ENCODE measurements at places on chromosomes 3 and 15.

- DNase-seq: no peak
These were observed 66.8 kb upstream of the BLM start for GRCh38 chr15:90650117-90650955.

DNA sequence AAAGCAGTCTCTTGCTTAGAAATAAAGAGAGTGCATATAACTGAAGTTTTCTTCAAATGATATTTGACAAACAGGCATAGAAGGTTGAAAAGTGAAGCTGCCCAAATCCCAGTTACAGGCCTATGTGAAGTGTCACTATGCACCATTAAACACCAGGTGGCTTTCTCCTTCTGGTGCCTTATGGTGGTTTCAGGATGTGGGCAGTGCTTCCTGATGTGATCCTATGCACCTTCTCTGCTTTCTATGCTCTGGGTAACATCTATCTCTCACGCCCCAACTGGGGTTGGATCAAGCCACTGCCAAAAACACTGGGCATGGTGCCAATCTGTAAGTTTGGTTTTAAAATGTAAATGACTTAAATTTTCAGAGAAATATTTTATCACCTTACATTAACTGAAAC, 744.7 kb downstream of the TUSC7 start:
- DNase-seq: no peak

DNA sequence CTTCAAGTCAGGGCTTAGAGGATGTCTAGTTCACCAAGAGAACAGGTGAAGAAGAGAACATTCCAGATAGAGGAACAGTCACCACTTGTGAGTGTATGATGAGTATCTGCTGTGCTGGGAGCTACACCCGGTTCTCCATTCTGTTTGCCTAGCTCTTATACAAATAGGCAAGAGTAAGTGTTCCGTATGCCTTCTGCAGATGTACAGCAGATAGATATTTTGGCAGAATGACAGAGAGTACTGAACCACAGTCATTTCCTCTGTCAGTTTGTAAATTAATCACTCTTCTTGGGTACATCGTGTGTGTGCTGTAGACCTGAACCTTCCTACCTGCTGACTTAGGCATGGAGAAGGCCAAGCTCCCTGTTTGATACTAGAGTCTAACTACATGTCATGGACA, 108.3 kb upstream of the CTDSPL start:
- DNase-seq: no peak

GRCh38 chr15:84714372-84714771, 1.6 kb downstream of the SEC11A start:
- no peak for DNase-seq

DNA sequence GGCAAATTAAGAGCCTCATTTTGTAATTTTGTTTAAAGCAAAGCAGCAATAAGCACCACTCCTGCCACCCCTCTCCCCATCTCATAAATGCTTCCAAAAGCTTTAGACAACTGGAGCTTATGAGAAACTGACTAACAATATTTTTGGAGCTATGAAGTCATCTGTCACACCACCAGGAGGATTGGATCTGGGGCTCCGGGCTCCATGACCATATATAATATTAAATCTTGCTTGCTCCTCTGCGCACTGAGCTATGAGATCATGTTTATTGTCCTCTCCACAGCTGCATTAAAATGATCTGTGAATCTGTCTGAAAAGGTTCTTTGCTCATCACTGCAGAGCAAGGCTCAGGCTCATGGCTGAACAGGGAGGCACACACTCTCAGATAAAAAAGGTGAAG, 323.7 kb downstream of the ZNF621 start:
- DNase-seq: no peak

GRCh38 chr3:124461126-124461525, 269.1 kb upstream of the UMPS start:
- no peak for DNase-seq

GRCh38 chr3:81502236-81502635, 259.2 kb downstream of the GBE1 start:
- no peak for DNase-seq

GRCh38 chr15:89419370-89419984, 76.9 kb downstream of the RHCG start:
- no peak for DNase-seq

- DNase-seq: no peak
These were observed 159.0 kb upstream of the IL12A start for GRCh38 chr3:159829539-159830227.

DNA sequence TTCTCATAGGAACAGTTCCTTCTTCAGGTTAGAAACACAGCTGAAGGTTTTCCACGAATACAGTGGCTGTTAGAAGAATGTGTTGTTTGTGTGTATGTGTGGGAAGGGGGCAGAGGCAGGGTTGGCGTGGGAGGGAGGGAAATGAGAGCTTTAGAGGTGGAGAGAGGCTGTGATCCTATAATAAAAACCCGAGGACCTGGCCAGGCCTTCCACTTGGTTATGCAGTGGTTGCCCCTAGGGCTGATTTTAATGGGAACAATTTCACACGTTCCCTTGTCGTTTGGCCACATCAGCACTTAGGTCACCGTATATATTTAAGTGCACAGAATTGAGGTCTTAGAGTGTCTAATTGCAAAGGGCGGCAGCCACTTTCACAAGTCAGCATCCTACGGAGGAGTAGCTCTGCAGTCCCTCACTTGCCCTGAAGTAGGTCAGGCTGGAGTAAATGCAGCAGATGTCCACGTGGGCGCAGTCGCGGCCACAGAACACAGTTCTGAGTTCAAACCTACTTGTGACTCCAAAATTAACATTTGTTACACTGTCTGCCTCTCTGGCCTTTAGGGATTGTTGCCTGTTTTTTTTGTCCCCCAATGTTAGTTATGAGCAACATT, 85.6 kb downstream of the PDCD6IP start:
- DNase-seq: no peak

GRCh38 chr15:100249096-100249815, 92.5 kb downstream of the ADAMTS17 start:
- DNase-seq: no peak

GRCh38 chr3:126005951-126006350, 37.0 kb downstream of the ROPN1B start:
- no peak for DNase-seq

- DNase-seq: no peak
These were observed 6.4 kb downstream of the ATXN7 start for GRCh38 chr3:63869940-63870614.

DNA sequence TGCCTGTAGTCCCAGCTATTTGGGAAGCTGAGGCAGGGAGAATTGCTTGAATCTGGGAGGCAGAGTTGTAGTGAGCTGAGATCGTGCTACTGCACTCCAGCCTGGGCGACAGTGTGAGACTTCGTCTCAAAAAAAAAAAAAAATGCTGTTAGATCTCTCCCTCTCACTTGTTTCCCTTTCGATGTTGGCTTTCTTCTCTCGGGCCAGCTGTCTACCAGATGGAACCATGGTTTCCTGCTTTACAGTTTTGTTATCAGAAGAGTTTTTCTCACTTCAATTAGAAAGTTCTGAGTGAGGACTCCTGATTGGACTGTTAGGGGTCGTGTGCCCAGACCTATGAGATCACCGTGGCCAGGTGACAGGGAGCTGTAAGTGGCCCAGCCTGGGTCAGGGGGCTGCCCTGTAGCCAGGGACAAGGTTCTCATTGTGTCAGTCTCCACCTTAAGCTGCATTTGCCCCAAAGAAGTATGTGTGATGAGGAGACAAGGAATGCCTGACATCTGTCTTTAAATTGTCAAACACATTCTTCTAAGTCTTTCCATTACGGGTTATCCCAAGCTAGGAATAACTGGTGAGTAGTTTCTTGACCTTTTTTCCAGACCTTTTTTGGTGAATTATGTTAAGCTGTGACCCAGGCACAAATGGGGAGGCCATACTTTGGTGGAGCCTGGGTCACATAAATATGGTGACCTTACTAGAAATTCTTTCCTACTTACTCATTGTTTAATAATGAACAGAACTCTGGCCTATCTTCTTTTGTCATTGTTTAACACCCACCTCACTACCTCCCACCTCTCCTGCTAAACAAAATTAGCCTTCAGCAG, 25.2 kb downstream of the SNAPC5 start:
- DNase-seq: peak; percentile 78

DNA sequence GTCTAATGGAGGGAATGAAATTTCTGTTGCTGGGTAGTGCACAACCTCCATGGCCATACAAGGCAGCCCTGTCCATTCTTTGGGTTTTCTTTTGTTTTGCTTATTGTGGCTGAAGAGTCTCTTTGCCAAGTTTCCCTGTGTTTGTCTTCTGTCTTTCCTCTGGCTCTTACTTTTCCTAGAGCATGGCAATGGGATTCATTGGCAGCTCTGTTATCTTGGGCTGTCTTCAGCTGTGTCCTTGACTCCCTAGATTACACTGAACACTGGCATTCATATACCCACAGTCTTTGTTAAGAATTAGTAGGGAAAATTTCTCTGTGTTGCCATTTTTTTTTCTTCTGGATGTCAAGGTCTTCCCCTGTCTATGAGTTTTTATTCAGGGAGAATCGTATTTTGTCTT, 16.1 kb upstream of the DCBLD2 start:
- no peak for DNase-seq

- no peak for DNase-seq
These were observed 239.0 kb upstream of the KCNMB2 start for GRCh38 chr3:178297199-178297598.

DNA sequence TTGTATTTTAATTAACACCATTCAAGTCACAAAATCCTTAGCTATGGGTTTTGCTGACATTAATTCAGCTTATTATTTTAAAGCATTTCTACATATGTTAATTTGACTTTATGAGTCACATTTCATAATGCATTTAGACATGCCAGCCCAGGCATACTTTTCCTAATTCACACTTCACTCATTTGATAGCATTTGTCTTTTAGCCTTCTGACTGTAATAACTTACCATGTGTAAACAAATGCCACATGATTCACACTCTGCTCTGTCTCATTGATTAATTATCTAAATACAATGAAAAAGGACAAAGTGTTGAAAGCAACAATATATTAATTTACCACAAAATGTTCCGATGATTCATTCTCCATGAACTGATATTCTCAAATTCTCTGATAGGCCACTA, 927.8 kb upstream of the EPHA6 start:
- DNase-seq: no peak

DNA sequence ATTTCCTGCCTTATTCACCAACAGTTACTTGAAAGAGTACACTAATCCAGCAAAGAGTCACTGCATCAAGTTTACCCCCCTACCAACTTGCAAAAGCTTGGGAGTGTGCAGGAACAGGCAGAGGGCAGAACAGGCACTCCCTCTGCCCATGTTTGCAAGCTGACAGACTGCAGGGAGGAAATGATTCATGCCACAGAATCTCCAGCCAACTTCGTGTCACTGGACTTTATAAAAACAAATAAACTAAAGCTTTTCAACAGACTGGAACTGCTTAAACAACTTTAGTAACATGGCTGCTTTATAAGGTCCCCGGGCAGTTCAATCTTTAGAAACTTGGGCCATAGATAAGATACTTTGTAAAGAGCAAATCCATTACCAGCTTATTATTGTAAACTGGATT, 129.5 kb downstream of the THRB start:
- DNase-seq: no peak

GRCh38 chr3:58349792-58350626, 17.3 kb downstream of the PXK start:
- DNase-seq: peak; percentile 87

GRCh38 chr3:39327746-39328349, 1.7 kb upstream of the CCR8 start:
- DNase-seq: peak; percentile 67

GRCh38 chr3:190546881-190547510, 33.1 kb downstream of the IL1RAP start:
- DNase-seq: no peak

DNA sequence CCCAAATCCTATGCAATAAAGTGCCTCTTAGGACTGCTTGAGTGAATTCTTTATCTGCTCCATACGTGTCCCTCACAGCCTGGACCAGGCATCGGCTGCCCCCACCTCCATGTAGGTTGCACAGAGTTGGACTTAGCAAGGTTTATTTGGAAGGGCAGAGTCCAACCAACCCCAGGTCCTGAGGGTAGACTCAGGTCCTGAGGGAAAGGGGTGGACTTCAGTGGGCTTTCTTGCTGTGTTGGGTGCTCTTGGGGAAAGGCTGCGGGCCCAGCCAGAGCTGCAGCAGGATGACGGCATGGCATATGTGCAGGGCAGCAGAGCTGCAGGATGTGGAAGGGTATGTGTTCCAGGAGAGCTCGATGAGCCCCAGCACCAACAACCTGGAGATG, 6.5 kb downstream of the ALG3 start:
- DNase-seq: no peak

- DNase-seq: no peak
These were observed 11.1 kb downstream of the ADAMTS7 start for GRCh38 chr15:78800189-78800588.

DNA sequence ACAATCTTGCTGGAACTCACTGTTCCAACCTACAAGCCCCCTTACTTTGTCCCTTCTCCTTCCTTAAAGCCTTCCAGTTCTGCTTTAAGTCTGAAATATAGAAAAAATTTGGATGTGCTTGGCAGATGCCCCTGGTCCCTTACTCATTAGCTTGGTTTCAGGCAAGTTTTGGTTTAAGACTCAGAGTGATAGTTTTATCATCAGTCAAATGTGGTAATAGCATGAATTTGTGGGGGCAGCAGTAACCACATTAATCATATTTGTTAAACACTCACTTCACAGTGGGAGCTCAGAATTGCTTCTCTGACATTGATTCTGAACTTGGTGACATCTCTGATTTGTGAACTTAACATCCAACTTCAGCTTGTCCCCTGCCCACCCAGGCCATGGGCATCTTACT, 58.3 kb upstream of the ALDH1A3 start:
- no peak for DNase-seq

DNA sequence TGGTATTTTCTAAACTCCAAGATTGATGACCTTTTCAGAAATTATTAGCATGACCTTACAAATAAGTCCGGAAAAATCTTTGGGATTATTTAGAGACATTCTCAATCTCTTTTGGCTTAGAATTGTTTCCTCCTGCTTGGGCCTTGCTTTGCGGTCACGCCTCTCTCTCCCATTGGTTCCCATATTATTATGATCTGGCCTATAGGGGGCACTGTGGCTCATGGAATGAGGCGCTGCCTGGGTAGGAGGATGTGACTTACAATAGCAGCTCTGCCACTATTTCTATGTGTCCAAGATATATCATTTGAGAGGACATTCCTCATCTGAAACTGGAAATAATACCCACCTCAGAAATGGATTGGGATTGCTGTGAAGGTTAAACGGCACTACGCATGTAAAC, 464.9 kb downstream of the MFSD1 start:
- no peak for DNase-seq

DNA sequence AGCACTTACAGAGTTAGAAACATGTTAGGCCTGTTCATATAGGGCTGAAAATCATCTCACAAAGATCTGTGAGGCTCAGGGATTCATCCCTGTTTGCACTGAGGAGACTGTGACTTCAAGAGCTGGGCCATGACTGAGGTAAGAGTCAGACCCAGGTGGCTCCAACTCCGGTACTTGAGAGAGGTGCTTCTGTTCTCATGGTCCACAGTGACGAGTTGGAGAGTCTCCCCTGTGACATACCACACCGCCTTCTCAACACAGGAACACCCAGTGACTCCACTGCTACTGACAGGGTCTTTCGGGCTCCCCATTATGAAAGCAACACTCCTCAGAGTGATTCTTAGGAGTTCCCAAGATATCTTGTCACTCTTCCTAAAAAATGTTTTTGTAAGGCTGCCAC, 27.4 kb downstream of the FSTL1 start:
- no peak for DNase-seq

Measured in GM12878 (cell line).